ENCODE measurements at places on chromosomes 6 and 20.
A peak's percentile ranks its signal among the peaks of the same experiment; 100 is the strongest.

DNA sequence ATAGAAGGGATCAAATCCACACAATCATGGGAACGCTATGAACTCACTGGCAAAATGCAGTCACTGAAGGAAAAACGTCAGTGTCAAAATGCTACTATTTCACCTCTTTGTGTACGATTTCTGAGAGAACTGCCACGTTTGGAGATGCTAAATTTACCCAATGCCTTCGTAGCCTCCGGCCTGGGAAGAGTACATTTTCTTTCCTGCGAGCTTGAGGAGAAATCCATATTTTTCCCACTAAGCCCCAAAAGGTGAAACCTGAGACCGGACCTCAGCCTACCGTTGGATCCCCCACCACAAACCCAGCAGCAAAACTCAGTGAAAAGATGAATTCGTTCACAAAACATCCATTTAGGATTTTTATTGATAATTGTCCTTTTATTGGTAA lies 131.7 kb downstream of the GPX5 start:
- DNase-seq = no peak

GRCh38 chr20:32509639-32510066 lies 75.5 kb downstream of the NOL4L start:
- no peak for DNase-seq

DNA sequence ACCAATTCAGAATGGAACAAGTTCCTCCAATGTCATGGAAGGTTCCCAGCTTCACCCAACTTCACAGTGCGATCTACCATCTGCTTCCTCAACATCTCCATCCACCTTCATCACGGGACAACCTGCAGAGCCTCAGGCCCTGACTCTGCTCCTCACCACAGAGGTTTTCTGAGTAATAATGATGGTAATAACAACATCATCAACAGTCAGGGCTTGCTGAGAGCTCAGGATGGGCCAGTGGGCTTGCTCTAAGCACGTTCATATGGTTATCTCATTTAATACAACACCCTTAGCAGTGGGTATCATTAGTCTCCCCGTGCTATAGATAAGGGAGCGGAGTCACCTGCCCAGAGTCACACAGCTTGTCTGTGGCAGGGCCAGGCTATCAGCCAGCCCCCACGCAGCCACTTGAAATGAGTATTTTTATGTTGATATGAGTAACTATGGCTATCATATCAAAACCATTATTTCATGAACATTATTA lies 38.6 kb downstream of the PREX1 start:
- DNase-seq = no peak

DNA sequence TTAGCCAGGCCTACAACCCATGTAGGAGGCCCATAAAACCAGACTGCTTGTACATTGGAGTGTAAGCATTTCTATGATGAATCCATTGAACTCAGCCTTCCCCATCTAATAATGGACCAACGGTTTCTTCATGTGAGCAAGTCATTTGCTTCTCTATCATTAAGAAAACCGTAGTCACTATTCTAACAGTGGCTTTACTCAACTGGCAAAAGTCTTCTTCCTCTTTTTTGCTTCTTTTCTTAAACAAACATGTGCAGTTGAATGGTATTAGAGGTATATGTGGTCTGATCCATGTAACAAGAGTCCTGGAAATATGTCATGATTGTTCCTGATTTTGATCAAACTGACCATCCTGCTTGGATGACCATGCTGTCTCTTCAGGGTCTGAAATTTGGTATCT lies 132.4 kb upstream of the STXBP5 start:
- DNase-seq = no peak

GRCh38 chr6:21431526-21431925 lies 162.0 kb upstream of the SOX4 start:
- no peak for DNase-seq

GRCh38 chr6:98484696-98485095 lies 349.7 kb upstream of the POU3F2 start:
- DNase-seq = no peak

DNA sequence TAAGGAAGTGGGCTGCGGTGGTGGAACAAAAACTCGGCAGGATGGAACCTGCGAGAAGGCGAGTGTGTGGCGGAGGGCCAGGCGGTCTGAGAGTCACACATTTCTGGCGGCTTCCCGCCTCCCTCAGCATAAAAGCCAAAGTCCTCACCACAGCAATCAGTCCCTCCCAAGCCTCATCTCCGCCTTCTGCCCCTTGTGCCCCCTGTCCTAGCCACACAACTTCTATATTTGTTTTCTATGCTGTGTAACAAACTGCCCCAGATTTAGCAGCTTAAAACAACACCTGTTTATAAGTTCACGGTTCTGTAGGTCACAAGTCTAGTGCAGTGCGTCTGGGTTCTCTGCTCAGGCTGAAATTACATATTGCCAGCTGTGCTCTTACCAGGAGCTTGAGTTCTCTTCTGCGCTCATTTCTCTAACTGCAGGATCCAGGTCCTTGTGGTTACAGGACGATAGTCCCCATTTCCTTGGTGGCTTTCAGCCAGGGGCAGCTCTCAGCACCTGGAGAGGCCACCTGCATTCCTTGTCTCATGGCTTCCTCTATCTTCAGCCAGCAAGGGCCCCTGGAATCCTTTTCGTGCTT lies 11.7 kb upstream of the SPO11 start:
- no peak for DNase-seq

DNA sequence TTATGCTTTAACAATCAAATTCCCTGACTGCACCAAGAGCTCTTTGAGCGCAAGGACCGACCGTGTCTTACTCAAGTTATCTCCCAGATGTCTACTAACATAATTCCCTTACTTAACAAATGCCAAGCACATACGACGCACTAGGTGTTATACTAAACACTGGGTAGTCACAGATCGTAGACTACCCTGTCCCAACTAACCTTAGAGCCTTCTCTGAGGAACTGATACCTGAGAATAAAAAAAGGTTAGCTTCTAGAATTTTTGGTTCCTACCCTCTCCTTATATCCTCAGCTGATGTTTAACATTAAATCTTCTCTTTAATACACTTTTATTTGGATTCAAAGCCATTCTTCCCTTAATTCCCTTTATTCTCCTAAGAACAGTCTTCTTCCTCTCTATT lies 38.5 kb downstream of the EPB41L2 start:
- no peak for DNase-seq

DNA sequence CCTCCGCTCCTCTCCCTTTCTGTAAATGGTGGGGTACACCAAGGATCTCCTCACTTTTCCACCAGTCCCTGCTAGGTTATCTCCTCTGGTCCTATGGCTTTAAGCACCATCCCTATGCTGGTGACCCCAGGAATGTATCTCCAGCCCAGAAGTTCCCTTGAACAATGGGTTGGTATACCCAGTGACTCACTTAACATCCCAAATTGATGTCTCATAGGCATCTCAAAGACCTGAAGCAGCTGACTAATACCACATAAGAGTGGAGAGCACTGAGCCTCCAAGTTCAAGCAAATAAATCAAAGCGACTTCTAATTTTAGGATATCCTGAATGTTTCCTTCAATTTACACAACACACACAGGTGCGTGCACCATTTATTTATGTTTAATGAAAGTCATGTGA lies 48.3 kb downstream of the ADGRF1 start:
- no peak for DNase-seq

DNA sequence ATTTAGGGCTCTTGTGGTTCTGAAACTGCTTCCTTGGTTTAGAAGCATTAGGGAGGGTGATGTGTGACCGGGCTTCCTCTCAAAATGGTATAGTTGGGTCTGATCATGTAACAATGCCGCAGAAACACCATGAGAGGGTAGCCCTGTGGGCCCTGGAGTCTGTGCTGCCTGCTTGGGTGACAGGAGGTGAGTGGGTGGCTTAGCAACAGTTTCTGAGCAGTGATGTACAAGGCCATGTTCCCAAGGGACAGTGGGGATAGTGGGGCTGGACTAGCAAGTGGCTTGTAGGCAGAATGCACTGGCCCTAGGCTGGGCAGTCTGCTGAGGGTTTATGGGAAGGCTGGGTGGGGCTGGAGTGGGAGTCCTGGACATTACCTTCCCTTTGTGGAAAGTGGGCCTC lies 106.9 kb upstream of the MYL9 start:
- no peak for DNase-seq

DNA sequence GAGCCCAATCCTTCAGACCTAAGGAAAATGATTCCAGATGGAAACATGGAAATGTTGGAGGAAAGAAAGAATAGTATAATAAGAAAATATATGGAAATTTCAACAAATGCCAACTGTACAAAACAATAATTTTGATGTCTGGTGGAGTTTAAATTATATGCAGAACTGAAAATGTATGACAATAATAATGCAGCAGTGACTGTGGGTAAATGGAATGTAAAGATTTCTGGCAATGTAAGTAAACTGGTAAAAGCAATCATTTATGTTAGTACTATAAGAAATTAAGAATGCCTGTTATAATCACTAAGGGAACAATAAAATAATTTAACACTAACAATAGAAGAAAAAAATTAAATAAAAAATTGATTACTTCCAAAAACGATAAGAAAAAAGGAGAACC lies 89.0 kb downstream of the EDN1 start:
- no peak for DNase-seq

- DNase-seq = no peak
Measured at GRCh38 chr20:56223352-56223751, 25.2 kb upstream of the MC3R start.

- no peak for DNase-seq
Measured at GRCh38 chr6:155219299-155219698, 44.5 kb upstream of the CLDN20 start.

GRCh38 chr6:151807513-151808370 lies at the start of gene ESR1:
TSS of gene ESR1 (plus strand) at chr6:151807682. CDS start at chr6:151807913, 231 bp downstream.
- no peak for DNase-seq

- DNase-seq = no peak
Measured at GRCh38 chr20:7911586-7912330, 28.5 kb downstream of the HAO1 start.

DNA sequence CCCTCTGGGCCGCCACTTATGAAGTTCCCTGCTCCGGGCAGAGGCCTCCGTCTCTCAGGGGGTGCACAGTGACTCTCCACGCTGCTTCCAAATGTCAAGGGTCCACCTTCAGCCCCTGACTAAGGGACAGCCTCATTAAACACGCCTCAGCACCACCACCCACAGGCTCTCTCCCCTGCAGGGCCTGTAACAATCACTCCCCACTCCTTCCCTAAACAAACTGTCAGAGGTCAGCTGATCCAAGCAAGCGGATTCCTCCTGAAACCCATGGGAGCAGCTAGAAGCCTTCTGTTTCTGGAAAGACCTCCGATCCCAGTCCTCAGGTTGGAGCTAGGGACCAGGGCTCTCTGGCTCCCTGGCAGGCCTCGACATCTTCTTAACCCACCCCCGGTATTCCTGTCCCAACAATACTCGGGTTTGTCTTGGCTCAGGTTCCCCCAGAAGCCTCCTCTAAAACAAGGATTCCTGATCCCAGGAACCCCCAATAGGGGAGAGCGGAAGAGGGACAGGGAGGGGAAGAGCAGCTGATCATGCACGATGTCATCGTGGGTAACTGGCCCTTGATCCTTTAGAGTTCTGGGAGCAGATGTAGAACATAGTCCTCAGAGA lies 181.0 kb downstream of the ZNF217 start:
- DNase-seq = no peak

DNA sequence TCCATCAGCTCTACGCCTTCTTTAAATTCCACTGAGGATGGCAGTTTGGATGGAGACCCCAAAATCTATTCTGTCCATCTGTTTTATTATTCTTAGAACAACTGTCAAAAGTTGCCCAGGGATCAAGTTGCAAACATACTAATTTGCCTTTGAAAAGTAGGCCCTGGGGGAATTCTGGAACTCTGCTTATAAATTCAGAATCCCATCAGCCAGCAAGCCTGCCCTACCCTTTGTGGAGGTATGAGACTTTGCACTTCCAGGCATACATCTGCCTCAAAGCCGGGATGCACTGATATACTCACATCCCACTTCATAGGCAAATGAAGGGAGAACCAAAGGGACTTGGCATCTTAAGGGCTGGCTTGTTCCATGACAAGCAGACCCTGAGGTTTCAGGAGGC lies 93.6 kb downstream of the INSM1 start:
- peak; percentile 99 for DNase-seq

DNA sequence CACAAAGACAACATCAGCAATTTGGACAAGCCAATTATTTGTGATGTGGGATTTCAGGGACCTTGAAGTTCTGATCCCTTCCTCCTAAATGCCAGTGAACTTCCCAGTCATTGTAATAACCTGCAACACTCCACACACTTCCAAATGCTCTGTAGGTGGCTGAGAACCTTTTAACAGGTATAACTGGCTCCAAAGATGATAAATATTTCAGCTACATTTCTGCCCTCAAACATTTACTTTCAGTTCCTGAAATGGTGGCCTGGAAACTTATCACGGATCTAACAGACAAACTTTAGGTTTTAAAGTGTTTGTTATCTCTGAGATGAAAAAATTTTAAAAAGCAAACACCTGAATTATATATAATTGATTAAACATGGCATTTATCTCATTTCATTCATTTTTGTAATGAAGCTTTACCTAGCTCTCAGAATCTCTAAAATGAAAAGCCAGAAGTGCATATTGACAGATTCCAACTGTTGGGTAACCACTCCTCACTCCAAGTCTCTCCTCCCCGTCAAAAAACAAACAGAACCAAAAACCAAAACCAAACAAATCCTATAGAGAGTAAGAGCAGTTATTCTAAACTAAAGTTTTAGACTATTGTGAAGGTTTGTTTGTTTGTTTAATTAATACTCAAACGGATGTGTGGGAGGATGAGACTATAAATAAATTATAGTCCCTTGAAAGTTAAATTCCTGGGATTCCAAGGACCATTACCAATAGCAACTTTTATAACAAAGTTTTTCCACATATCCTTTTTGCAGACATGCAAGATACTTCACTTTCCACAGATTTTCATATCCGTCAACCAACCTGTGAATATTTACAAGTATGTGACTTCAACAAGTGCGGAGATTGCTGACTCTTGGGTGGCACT lies 12.4 kb upstream of the KIAA0408 start:
- DNase-seq = no peak

- no peak for DNase-seq
Measured at GRCh38 chr6:30687659-30688431, 1.4 kb upstream of the PPP1R18 start.

GRCh38 chr20:14569641-14570040 lies 232.2 kb upstream of the FLRT3 start:
- DNase-seq = no peak

- no peak for DNase-seq
Measured at GRCh38 chr6:113115196-113115595, 741.9 kb upstream of the MARCKS start.

DNA sequence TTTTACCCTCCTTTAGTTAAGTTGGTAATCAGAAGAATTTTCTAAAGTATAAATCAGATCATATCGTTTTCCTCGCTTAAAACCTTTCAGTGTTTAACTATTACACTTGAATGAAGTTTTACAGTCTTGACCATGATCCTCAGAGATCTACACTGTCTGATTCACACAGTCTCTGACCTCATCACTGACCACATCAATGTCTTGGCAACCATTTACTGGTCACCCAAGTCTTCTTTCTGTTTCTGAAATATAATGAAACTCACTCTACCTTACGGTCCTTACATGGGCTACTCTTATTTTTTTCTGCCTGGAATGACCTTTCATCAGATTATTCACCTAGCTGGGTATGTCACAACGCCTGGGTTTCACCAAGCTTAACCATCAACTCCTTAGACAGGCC lies 71.4 kb downstream of the ADGB start:
- DNase-seq = no peak

All from NCI-H524 treated with DMSO at 0.1 percent for 48 hours (cell line).